Sciatic nerve (tissue), 2 donors: ENCODE measurements at places on chromosomes 7 and 10. TPM values are rescaled to one million over a fixed set of nuclear protein-coding genes. Genes with fewer than 3 reads are reported as not detected.

The DPP6 gene
- 0.62 TPM for total RNA-seq

The HOXA13 gene
- 0.18 TPM for total RNA-seq

The AGBL3 gene
- total RNA-seq: 5.3 TPM

The JCAD gene
- total RNA-seq: 83.5 TPM

GRCh38 chr10:132254841-132255240 is 52.9 kb downstream of the STK32C start:
- DNase-seq: no peak

- no peak for DNase-seq
Observed at GRCh38 chr7:68807666-68808065, 790.6 kb upstream of the AUTS2 start.

DNA sequence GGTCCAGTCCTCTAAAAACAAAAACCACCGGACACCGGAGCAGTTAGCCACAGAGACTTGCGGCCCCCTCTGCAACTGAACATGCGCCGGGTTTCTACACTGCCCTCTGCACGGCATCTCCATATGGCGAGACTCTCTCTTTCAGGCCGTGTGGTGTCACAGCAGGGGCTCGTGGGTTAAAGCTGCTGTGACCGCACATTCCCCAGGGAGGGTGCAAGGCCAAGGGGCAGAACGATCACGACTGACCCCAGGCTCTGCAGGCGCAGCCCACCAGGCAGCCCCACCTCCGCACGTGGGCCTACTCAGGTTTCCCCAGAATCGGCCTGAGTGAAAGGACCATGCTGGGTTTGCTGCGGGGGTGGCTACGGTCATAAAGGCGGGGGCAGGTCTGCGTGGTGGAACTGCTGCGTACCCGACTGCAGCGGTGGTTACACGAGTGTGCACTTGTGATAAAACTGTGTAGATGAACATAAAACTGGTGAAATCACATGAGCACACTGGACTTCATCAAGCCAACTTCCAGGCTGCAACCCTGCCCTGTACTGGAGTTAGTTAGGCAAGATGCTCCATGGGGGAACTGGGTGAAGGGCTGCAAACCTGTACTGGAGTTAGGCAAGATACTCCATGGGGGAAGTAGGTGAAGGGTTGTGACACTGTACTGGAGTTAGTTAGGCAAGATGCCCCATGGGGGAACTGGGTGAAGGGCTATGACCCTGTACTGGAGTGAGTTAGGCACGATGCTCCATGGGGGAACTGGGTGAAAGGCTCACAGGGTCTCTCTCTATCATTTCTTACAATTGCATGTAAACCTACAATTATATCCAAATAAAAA is 81.4 kb upstream of the PPP2R2D start:
- DNase-seq: peak; percentile 39

DNA sequence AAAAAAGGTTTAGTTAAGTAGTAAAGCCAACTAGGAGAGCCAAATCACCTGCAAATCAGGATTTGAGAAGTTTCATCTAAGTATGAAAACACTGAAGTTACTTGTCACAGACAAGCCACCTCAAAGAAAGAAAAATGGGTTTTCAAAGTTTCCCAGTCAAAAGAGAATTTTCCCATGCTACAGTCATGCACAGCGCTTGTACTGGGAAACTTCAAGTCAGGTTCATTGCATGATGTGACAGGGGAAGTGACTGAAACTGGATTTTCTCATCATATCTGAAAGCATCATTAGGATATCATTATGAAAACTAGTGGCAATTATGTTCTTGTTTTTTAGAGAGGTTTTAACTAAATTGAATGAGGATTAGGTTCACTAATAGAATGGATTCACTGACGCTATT is 167.0 kb downstream of the SGMS1 start:
- DNase-seq: no peak

DNA sequence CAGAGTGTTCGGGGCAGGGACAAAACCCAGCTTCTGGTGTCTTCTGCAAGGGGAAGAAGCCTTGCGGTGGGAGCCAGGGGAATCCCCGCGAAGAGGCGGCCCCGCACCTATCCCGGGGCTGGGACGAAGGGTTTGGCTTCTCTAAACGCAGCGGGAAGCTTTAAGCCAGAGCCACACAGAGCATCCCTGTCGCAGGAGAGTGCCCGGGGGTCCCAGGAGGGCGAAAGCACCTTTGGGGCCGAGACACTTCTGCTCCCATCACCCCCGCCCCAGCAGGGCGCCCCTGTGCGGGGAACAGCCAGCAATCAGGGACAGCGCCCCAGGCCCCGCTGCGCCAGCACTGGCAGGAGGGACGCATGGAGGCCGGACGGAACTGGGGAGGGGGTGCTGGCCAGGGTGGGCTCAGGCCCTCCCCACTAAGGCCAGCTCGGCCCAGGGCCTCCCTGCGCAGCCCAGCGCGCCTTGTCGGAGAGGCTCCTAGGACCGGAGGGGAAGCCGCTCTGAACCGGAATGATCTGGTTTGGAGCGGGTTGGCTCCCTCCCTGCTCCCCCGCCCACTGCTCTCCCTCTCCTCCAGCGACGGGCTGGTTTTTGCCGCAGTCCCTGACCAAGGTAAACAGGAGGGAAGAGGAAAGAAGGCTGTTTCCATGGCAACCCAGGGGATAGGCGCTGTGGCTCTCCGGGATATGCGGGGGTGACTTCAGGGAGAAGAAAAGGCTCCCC is 63.9 kb downstream of the TMEM209 start:
- DNase-seq: peak; percentile 91
